ENCODE measurements at places on chromosomes 5 and 9. TPM values are rescaled to one million over a fixed set of nuclear protein-coding genes. Genes with fewer than 3 reads are reported as not detected.
A peak's percentile ranks its signal among the peaks of the same experiment; 100 is the strongest.

GRCh38 chr5:25991639-25992038 lies 1046.7 kb downstream of the CDH9 start:
- no peaks in the 10 kb centered on the region for H3K4me1 ChIP-seq
- H3K27me3 ChIP-seq, result no peaks in the 10 kb centered on the region
- no peak for DNase-seq
- H3K27ac ChIP-seq, result no peak overlapping the region

GRCh38 chr9:76586390-76587314 lies 127.7 kb downstream of the GCNT1 start:
- H3K27me3 ChIP-seq, result no peaks in the 10 kb centered on the region
- H3K36me3 ChIP-seq, result no peaks in the 10 kb centered on the region
- no peak for DNase-seq
- no peak overlapping the region for H3K4me3 ChIP-seq

DNA sequence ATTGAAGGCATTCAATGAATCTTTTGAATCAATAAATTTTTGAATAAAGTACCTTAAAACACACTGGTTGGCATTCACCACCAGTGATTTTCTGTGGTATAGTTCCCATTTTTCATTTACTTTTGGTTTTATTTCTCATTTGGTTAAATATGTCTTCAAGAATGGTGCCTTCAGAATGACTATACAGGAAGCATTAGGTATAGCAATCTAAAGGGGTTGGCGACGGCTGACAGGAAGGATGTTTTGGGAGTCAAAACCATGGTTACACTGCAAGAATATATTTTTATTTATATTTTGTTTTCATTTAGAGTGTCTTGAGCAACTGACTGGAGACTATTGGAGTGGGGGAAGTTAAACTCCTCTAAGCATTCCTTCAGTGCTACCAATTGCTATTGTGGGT lies 235.7 kb downstream of the HTR1A start:
- no peaks in the 10 kb centered on the region for H3K27me3 ChIP-seq
- no peak for DNase-seq
- no peaks in the 10 kb centered on the region for H3K36me3 ChIP-seq
- no peak overlapping the region for H3K27ac ChIP-seq

DNA sequence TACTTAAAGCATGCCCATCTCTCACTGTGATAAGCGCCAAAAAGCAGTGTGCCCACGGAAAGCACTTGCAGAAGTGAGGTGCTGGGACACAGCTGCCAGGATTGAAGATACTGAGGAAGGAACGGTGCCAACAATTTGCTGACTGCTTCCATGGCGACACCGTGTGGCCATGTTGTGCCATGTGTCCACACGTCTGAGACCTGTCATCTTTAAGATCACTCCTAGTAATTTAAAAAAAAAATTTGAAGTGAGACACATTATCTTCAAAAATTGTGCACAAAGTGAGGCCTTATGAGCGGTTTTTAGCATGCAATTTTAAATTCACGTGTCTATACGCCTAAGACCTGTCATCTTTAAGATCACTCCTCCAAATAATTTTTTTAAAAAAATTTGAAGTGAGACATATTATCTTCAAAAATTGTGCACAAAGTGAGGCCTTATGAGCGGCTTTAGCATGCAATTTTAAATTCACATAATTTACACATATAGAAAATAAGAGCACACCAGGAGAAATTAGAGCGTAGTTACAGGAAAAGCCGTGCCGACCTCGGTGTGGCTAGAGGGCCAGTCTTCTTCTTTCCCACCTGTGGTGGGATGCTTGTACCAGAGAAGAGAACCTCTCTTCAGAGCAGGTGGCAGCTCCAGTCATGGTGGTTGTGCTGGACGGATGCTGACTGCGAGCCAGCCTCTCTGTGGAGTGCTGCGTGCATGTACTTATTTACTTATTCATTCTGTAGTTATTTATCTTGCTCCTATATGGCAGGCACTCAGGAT lies 21.4 kb upstream of the FLT4 start:
- peak; percentile 78 for DNase-seq
- no peak overlapping the region for H3K27ac ChIP-seq
- H3K27me3 ChIP-seq, result peaks cover 10% of the 10 kb centered on the region
- no peaks in the 10 kb centered on the region for H3K36me3 ChIP-seq
- H3K4me3 ChIP-seq, result no peak overlapping the region

- no peak overlapping the region for H3K27ac ChIP-seq
- no peak for DNase-seq
- H3K36me3 ChIP-seq, result no peaks in the 10 kb centered on the region
- H3K4me3 ChIP-seq, result no peak overlapping the region
- H3K27me3 ChIP-seq, result no peaks in the 10 kb centered on the region
These were observed 51.8 kb upstream of the TGFBR1 start for GRCh38 chr9:99052815-99053715.

DNA sequence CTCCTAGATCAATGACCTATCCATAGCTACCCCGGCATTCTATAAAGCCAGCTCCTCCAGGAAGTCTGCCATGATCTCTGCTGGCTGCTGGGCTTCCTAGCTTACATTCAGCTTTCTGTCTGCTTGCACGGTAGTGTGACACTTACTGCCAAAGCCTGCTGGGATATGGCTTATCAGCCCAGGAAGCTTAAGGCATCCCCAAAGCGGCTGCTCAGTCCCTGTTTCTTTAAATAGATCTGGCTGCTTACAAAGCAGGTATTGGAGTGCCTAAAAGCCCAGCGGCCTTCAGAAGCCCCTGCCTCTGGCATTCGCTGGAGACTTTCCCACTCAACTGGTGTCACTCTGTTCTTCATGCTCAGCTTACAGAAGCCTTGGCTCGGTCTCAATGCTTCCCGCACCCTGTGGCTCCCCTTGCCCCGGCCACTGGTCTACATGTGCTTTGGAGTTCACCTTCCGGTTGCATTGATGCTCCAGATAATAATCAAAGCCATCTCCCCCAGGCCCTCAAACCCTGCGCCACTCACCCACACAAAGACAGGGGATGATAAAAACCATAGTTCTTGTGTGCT lies 31.3 kb upstream of the STRBP start:
- peaks cover 2% of the 10 kb centered on the region for H3K27me3 ChIP-seq
- DNase-seq, result no peak
- no peaks in the 10 kb centered on the region for H3K36me3 ChIP-seq
- H3K4me1 ChIP-seq, result peaks cover 9% of the 10 kb centered on the region

DNA sequence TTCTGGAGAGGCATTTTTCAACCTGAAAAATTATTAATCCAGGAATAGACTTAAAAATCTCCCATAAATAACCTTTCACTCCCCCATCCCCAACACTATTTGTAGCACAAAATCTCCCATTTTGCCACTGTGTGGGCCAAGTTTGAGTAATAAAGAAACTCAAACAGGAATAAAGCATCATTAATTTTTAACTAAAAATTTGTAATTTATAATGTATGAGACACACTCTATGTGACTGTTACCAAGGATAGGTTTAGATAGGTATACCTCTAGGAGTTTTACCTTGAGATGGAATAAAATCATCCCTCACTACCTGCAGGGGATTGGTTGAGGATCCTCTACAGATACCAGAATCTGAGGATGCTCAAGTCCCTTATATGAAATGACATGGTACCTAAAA lies 30.1 kb downstream of the CHD1 start:
- H3K4me3 ChIP-seq, result no peak overlapping the region
- H3K27me3 ChIP-seq, result no peaks in the 10 kb centered on the region
- H3K36me3 ChIP-seq, result peaks cover 39% of the 10 kb centered on the region
- no peak overlapping the region for H3K27ac ChIP-seq

DNA sequence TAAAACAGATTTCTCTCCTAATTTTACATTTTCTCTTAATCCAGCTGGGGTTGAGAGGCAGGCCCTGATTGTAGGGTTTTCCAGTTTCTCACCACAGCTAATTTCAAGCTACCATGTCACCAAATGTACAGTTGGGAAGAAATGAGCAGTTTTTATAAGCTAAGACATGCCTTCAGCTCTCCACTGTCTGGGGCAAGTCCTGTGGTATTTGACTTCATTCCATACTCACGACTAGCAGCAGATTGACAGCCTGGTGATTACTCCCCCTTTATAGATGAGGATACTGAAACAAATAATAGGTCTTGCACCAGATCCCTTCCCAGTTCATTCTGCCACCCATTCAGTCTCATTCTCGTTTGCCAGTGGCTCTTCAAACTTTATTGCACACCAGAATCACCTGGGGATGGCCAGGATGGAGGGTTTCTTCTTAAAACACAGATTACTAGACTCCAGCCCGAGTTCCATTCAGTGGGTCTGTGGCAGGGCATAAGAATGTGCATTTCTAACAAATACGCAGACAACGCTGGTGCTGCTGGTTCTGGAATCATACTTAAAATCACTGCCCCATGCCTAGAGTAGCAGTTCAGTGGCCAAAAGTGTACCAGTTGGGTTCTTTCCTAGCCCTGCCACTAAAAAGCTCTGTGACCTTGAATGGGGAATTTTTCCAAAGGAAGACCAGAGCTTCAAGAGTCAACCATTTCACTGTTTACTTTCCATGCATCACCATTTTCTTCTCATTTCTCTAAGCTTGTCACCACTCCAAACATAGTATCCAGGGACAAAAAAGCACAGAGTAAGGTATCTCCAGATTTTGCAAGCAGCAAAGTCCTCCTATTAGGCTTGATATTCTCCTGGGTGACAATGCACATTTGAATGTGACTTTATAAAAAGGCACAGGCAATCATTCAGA lies 64.3 kb downstream of the CSNK1A1 start:
- H3K4me3 ChIP-seq, result no peak overlapping the region
- H3K27ac ChIP-seq, result peak overlapping the region; percentile 75
- no peaks in the 10 kb centered on the region for H3K27me3 ChIP-seq

- peaks cover 43% of the 10 kb centered on the region for H3K4me1 ChIP-seq
- H3K36me3 ChIP-seq, result no peaks in the 10 kb centered on the region
- no peaks in the 10 kb centered on the region for H3K27me3 ChIP-seq
- H3K4me3 ChIP-seq, result no peak overlapping the region
- no peak for DNase-seq
These were observed 47.5 kb downstream of the SLC22A5 start for GRCh38 chr5:132417010-132417439.

GRCh38 chr9:122332083-122332482 lies 38.7 kb upstream of the PTGS1 start:
- H3K4me1 ChIP-seq, result peaks cover 21% of the 10 kb centered on the region
- no peaks in the 10 kb centered on the region for H3K27me3 ChIP-seq
- H3K4me3 ChIP-seq, result no peak overlapping the region
- H3K36me3 ChIP-seq, result no peaks in the 10 kb centered on the region
- H3K27ac ChIP-seq, result peak overlapping the region; percentile 13

- H3K36me3 ChIP-seq, result peaks cover 9% of the 10 kb centered on the region
- H3K4me3 ChIP-seq, result no peak overlapping the region
- peaks cover 12% of the 10 kb centered on the region for H3K4me1 ChIP-seq
- no peak for DNase-seq
- no peak overlapping the region for H3K27ac ChIP-seq
These were observed 192.4 kb downstream of the ARHGEF28 start for GRCh38 chr5:73818357-73818756.

- no peaks in the 10 kb centered on the region for H3K36me3 ChIP-seq
- peak overlapping the region; percentile 63 for H3K4me3 ChIP-seq
- peaks cover 61% of the 10 kb centered on the region for H3K4me1 ChIP-seq
- H3K27ac ChIP-seq, result peak overlapping the region; percentile 73
- H3K27me3 ChIP-seq, result no peaks in the 10 kb centered on the region
- DNase-seq, result no peak
These were observed 141.4 kb upstream of the OTULINL start for GRCh38 chr5:14440223-14440581.

DNA sequence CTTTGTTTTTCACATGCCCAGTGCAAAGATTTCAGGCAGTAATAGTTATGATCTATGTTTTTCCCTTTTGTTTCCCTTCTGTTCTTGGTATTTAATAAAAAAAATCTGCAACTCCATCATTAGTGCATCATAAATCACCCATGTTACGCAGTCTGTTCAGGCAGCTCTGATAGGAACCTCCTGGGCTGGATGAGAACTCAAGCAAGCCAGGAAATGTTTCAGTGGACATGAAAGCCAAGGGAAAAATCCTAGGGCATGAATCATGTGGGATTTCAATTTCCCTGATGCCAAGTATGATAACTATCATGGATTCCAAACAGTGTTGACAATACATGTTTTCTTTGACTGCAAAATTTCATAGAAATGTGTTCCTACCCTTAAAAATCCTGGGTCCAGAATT lies 119.7 kb upstream of the TARS1 start:
- H3K4me1 ChIP-seq, result peaks cover 34% of the 10 kb centered on the region
- no peaks in the 10 kb centered on the region for H3K36me3 ChIP-seq
- peak overlapping the region; percentile 98 for H3K27ac ChIP-seq
- H3K4me3 ChIP-seq, result no peak overlapping the region

DNA sequence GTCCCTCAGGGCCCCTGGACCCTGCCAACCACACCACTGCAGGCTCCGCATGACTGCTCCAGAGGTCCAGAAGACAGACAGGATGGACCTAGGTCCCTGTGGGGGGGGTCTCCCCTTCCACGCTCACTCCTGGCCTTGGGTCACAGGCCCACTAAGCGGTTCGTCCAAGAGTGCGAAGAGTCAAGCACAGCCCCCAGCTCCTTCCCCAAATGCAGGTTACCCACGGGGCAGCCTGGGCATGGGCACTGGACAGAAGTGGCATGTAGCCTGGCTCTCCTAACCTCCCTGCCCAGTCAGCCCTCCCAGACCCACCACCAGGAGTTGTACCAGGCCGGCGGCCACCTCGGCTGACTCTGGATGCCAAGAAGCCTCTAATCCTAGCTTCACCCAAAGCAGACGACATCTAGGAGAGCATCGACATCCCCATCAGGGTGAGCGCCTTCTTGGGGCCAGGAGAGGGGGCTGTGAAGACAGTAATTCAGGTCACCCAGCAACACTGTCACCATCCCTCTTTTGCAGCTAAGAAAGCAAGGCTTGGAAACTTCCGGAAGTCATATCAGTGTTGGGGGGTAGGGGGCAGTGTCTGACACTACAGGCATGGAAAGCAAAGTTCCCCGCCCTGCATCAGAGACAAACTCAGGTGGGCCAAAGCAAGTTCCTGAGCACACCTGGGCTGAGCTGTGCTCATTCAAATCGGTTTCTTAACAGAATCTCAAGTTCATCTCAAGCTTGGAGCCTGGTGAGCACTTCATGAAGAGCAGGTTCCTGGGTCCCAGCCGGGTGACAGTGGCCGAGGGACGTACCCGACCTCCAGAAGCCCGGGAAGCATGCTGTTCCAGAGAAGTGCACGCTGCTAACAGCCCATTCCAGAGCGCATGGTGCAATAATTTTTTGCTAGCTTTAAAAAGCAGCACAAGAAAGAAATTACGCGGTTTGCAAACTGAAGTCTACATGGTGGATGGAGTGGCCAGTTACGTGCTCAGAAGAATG lies 68.7 kb downstream of the SEMA4D start:
- H3K36me3 ChIP-seq, result no peaks in the 10 kb centered on the region
- no peaks in the 10 kb centered on the region for H3K27me3 ChIP-seq
- peaks cover 14% of the 10 kb centered on the region for H3K4me1 ChIP-seq
- DNase-seq, result peak; percentile 6
- H3K4me3 ChIP-seq, result no peak overlapping the region
- H3K27ac ChIP-seq, result no peak overlapping the region

LAMC3 gene
- 0.18 TPM for polyA plus RNA-seq

IFNA21 gene
- polyA plus RNA-seq, result not detected

UAP1L1 gene
- polyA plus RNA-seq, result 26.0 TPM

ASS1 gene
- polyA plus RNA-seq, result 14.9 TPM

LHFPL2 gene
- 9.3 TPM for polyA plus RNA-seq

ANKRD34B gene
- not detected for polyA plus RNA-seq

PHYHD1 gene
- 1.8 TPM for polyA plus RNA-seq

NR4A3 gene
- 0.11 TPM for polyA plus RNA-seq

PCDHGA12 gene
- polyA plus RNA-seq, result 3.2 TPM

Data from endothelial cell of umbilical vein (primary cell).